NCI-H1417 treated with DMSO at 0.1 percent for 48 hours (cell line): ENCODE measurements at places on chromosomes 16 and 17.

- no peak for DNase-seq
Observed at GRCh38 chr16:50721549-50722404, 20.1 kb upstream of the CYLD start.

DNA sequence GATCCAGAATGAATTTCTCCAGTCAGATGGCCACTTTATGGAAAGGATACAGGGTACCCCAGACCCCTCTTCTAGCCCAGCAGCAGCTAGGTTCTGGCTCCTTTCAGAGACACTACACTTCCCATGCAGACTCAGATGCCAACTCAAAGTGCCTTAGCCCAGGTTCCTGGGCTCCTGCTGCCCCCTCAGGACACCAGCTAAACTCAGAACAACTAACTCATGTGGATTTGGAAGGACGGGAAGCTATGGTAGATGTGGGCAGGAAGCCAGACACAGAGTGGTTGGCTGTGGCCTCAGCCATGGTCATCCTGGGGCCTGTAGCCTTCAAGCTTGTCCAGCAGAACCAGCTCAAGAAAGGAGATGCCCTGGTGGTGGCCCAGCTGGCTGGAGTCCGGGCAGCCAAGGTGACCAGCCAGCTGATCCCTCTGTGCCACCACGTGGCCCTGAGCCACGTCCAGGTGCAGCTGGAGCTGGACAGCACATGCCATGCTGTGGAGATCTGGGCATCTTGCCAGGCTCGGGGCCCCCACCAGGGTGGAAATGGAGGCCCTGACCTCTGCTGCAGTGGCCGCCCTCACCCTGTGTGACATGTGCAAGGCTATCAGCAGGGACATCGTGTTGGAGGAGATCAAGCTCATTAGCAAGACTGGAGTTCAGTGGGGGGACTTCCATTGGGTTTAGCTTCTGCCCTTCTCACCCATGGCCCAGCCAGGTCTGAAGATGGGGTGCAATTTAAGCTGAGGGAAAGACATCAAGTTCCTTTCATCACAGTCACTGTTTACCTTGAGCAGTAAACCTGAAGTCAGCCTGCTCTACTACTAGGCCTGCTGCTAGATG lies 111.8 kb downstream of the N4BP1 start:
- DNase-seq, result no peak

GRCh38 chr16:61243954-61244353 lies 792.3 kb downstream of the CDH8 start:
- no peak for DNase-seq

DNA sequence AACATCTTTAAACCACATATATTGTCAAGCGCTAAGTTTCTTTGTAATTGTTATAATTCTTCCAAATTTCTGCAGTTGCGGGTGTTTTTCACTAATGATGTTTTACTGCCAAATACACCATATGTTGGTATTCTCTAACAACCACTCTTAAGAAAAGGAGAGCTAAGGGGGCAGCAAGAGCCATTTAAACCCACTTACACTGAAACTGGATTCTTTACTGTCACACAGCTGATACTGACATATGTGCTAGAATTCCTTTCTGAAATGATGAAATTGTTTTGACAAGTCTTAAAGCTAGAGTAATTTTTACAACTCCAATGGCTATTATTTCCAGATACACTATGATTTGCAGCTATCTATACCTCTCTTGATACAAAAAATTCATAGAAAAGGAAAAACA lies 483.1 kb downstream of the CDH11 start:
- DNase-seq, result no peak

DNA sequence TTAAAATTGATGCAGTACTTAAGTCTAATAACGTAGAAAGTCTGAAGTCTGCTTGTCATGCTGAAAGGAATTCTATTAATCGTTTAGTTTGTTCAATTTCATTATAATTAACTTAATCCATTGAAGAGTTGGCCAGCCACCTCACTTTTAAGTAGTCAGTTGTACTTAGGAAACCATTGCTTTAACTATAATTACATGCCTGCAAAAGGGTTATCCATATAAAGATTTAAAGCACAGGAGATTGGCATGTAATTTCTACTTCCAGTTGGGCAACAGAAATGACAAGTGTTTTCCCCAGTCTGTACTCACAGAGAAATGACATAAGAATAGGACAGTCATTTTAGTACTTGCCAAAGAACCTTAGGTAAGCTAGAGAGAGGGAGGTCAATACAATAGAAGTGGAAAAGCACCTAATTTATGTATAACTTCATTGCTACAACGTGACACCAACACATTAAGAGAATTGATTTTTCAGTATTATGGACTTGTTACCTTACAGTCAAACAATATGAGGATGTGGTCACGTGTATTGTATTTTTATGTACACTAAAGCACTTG lies 3.7 kb upstream of the USP32 start:
- DNase-seq, result no peak

- DNase-seq, result no peak
Observed at GRCh38 chr17:46141645-46142044, 51.6 kb downstream of the KANSL1 start.

- DNase-seq, result no peak
Observed at GRCh38 chr16:56211435-56211981, 20.2 kb downstream of the GNAO1 start.

- no peak for DNase-seq
Observed at GRCh38 chr16:81532491-81533174, 88.0 kb downstream of the CMIP start.

GRCh38 chr17:42474276-42474675 lies 15.6 kb downstream of the ATP6V0A1 start:
- no peak for DNase-seq
